ENCODE measurements at places on chromosomes 13 and 19.

DNA sequence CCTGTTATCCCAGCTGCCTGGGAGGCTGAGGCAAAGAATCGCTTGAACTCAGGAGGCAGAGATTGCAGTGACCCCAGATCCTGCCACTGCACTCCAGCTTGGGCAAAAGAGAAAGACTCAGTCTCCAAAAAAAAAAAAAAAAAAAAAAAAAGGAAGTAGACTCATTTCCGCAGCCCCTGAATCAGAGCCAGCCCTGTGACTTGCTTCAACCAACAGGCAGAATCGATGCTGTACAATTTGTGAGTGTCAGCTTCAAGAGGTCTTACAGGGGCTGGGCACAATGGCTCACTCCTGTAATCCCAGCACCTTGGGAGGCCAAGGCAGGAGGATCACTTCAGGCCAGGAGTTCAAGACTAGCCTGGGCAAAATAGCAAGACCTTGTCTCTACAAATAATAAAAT, 12.8 kb downstream of the ANKRD27 start:
- no peak for DNase-seq

- no peak for DNase-seq
These were observed 1.2 kb upstream of the ARID3A start for GRCh38 chr19:924553-925086.

DNA sequence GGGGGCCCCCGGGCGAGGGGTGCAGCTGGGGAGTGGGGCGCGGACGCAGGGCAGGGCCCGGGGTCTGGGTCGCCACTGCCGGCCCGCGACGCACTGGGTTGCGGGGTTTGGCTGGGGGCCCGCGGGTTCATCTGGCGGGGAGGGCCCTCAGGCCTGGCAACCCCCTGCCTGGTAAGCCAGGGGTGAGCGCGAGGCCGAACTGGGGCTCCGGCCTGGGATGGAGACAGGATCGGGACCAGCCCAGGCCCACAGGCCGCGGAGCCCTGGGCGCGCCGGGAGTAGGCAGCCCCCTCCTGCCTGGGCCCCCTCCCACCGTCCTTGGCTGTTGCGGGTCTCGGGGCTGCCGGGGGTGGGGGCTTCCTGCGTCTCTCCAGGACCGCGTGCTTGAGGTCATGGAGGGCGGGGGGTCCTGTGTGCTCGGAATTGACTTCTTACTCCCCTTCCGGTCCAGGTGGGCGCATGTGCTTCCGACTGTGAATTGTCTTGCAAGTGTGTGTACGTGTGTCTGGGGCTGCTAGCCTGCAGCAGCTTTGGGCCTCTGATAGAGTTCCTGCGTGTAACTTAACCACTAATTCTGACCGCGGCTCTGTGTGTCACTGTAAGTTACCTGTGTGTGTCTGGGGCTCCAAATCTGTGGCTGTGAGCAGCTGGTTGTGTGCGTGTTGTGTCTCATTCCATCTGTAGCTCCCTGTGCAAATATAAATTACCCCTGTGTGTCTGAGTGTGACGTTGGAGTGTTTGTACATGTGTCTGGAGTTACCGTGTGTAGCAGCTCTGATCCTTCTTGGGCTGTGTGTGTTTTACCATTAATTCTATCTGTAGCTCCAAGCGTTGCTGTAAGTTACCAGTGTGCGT, 751 bp downstream of the GRAMD1A start:
- DNase-seq, result peak; percentile 34

DNA sequence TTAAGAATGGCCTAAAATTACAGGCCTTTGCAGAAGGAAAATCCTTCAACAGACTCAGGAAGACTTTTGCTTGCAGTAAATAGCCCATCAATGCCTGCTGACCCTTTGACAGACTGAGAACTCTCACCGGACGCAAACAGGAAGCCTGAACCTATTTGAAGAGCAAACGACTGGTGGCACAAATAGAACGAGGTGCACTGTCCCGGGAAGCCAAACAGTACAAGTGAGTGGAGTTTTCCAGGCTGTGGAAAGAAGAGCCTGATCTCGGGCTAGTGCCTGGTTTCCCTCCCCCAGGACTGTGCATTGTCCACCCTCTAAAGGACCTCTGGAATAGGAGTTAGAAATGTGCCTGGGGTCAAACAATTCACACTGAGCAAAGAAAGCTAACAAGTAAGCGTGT, 165.5 kb downstream of the FGF14 start:
- no peak for DNase-seq

DNA sequence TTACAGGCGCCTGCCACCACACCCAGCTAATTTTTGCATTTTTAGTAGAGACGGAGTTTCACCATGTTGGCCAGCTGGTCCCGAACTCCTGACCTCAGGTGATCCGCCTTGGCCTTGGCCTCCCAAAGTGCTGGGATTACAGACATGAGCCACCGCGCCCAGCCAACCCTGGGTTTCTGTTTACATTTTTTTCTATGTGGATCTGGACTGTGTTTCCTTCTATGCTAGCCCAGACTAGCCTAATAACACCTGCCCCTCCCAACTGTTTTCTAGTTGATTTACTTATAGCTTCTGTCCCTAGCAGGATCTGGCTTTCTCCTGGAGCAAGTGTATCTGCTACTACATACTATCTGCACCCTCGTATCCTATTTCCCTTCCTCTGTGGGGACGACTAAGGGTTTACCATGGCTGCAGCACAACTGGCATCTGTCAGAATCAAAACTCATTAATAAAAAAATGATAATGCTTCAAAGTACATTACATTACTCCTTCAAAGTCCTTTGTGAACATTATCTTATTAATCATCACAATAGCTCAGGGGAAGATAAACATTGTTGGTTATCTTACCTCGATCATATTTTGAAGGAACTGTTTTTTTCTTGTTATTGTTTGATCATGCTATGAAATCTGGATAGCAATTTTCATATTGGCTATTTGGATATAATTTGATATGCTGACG, 228.3 kb downstream of the KLF5 start:
- DNase-seq, result no peak

DNA sequence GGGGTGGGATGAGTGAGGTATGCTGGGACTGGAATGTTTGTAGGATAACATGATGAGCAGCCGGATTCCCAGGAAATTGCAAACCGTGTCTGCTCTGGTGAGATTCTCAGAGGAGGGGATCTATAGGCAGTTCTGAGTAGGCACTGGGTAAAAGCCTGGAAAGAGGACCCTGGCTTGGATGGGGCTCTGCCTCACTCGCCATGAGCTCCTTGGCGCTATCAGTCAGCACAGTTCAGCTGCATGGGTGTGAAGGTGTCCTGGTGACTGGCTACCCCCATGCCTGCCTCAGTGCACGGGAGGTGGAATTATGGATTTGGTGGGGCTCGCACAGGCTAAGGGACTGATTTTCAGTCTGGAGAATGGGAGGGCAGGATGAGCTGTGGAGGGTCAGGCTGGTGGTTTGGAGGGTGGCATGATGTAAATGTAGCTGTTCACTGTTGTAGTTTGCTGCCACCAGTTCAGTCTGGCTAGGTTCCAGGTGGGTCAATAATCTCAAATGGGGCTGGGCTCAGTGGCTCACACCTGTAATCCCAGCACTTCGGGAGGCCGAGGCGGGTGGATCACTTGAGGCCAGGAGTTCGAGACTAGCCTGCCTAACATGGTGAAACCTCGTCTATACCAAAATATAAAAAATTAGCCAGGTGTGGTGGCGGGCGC, 9.2 kb upstream of the ZNF627 start:
- DNase-seq, result no peak

- no peak for DNase-seq
These were observed 890.7 kb upstream of the SLITRK6 start for GRCh38 chr13:86689911-86690310.

GRCh38 chr19:40229926-40230417, 3.5 kb upstream of the CCNP start:
- DNase-seq, result no peak

DNA sequence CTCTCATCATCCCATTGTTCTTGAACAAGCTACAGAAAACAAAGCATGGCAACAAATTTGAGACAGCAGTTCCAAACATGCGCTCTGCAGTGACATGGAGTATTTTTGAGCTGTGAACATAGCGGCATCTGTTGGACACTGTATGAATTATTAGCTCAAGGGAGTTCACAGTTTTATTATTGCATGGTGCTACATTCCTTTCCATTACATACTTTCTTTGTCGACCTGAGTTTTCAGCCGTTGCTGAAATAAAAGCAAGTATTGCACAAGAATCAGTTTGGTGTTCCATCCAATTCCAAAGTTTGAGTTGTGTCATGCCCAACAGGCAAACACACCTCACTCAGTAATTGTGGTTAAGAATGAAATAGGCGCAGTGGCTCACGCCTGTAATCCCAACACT, 30.1 kb upstream of the METTL21C start:
- DNase-seq, result no peak

- DNase-seq, result no peak
These were observed 100.3 kb downstream of the ARHGEF7 start for GRCh38 chr13:111215081-111216047.

- DNase-seq, result no peak
These were observed 128.2 kb downstream of the STOML3 start for GRCh38 chr13:38862443-38862842.

- DNase-seq, result no peak
These were observed 30.9 kb downstream of the COL4A1 start for GRCh38 chr13:110275931-110276552.

- no peak for DNase-seq
These were observed 27.1 kb downstream of the POU4F1 start for GRCh38 chr13:78576261-78576660.

DNA sequence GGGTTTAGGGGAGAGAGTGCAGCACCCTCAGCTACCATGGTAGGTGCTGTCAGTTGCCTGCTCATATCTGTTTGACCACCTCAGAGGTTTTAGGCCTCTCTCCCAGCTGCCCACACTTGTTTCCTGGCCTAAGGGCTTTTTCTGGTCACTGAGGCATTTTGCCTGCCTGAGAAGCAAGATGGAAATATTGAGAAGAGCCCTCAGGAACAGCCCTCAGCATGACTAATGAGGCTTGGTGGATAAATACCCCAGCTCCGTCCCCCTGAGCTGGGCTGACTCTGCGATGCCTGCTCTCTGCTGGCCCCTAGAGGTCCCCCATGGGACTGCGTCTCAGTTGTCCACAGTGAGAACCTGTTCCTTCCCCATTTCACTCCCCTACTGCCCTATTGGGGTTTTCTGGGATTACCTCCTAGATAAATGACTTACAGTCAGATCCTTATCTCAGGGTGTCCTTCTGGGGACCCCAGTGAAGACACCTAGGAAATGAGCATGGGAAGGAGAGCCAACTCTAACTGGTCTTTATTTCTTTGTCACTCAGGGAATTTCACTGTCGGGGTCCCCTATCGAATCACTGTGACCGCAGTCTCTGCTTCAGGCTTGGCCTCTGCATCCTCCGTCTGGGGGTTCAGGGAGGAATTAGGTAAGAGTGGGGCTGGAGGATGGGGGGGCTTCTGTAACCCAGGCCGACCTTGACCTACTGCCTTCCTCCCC, 13.3 kb downstream of the PALM3 start:
- peak; percentile 54 for DNase-seq

GRCh38 chr13:97249093-97249795, 27.1 kb downstream of the MBNL2 start:
- no peak for DNase-seq

GRCh38 chr13:92954746-92955145, 271.9 kb upstream of the GPC6 start:
- no peak for DNase-seq

DNA sequence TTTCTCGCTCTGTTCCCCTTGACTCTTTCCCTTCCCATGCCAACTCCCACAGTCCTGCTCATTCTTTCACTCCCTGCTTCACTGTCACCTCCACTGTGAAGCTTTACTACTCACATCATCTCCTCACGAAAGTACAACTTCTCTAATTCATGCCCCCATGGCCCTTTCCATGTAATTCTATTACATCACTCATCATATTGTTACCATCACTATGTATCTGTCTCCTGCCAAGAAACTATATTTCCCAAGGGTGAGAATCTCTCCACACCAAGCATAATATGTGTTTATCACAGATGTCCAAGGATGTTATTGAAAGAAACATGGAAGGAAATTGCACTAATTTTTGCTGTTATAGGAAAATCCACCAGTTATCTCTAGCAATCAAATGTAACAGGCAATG, 37.2 kb upstream of the LRCH1 start:
- no peak for DNase-seq

- DNase-seq, result no peak
These were observed 11.4 kb downstream of the THSD1 start for GRCh38 chr13:52394586-52394985.

DNA sequence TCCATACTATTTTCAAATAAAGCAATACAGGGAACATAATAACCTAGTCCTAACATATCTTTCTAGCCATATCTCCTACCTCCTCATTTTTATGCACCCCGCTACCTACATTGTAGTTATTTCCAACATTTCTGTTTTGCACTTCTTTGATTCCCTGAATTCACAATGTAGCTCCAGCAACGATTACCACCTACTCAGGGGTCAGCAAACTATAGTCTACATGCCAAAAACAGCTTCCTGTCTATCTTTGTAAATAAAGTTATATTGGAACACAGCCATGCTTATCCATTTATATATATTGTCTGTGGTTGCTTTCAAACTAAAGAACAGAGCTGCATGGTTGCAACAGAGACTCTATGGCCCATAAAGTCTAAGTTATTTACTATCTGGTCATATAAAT, 16.7 kb downstream of the MYCBP2 start:
- DNase-seq, result no peak

Data from stimulated activated CD4-positive, alpha-beta T cell treated with anti-CD3 and anti-CD28 coated beads, Interleukin-15, amount 100 ng/mL, for 1 hour (primary cell).